ENCODE measurements at places on chromosomes 13 and 19.

GRCh38 chr13:61423915-61424314 lies 8.3 kb upstream of the PCDH20 start:
- DNase-seq, result no peak

GRCh38 chr19:44367024-44367423 lies 10.5 kb upstream of the ZNF112 start:
- no peak for DNase-seq

DNA sequence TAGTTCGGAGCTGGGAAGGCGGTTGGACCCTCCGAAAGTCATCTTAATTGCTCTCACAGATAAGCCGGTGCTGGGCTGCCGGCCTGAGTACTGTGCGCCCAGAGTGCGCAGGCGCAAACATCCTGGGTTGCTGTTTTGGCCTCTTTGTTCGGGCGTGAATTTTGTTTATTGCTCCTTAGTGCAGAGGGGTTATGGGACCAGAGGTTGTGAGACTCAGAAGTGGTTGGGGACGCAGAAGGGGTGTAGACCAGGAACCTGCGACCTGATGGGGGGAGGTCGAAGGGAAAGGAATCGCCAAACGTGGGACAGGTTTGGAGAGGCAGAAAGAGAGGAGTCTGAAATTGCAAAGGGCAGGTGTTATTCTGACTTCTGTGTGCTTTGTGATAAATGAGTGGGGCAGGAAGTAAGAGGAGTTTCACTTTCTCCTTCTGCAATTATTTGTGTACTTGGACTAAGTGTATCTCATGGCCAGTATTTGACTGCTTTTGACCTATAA lies 607 bp upstream of the ZNF566 start:
- peak; percentile 57 for DNase-seq

DNA sequence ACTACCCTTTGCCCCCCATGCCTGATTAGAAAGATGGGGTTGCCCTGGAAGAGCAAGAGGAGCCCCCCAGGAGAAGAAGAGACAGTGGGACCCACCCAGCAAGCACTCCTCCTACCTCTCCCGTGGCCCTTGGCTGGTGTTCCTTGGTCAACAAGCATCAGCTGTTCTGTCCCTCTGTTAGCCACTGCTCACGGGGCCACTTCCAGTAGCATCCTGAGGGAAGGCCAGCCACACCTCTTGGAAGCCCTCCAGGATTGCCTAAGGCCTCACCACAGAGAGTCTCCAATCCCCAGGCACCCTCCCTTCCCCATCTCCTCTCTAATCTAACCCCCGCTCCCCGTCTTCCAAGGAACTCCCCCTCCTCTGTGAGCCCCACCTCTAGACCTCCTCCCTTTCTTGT lies 15.1 kb upstream of the DPP9 start:
- no peak for DNase-seq

DNA sequence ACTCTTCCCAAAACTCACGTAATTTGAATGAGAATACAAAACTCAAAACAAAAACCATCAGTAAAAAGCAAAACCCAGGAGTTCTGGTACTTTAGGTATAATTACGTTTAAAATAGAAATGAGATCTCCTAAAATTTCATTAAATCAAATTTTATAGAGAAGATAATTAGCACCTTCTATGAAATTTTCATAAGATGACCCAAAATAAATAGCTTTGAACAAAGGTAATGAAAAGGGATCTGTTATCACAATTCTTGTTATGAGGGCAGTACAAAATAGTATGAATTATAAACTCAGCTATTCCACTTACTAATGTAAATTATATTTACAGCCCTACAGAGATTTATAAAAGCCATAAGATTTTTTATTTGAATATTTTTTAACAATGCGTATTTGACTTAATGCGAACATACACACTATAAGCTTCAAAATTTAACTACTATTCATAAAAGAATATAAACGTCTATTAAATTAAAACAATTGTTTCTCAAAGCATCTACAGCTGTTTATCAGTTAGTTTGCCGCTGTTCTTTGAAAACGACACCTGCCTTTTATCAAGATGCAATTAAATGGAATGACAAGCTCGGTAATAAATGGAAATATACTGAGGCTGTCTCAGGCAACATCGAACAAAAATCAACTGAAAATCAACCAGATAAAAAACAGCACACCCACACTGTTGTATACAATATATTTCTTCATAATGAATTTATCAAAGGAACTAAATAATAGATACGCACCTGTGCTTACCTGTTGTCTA lies 63.8 kb downstream of the KCNRG start:
- DNase-seq, result no peak

DNA sequence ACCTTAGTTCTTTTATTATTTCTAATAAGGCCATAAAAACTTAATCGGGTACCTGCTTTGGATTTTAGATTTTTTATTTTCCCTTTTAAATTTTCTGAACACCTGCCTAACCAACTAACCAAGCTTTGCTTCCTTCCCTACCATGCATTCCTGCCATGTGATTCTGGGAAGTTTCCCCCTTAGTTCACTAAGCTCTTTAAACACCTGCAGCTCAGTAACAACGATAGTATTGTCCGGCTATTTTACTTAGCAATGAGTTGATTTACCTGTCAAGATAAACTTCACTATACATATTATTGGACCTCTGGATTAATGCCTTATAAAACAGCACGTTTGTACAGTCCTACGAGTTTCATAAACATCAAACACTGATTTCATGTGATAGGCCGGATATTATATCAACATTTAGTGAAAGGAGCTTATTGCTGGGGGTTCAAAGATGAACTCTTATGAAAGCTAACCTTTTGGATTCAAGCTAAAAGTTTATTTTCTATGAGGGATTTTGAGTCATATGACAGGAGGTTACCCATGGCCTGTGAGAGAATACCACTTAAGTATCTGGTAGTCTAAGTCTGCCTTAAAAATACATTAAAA lies 81.0 kb upstream of the STARD13 start:
- no peak for DNase-seq

- no peak for DNase-seq
Measured at GRCh38 chr13:23356368-23356767, 77.1 kb downstream of the SACS start.

DNA sequence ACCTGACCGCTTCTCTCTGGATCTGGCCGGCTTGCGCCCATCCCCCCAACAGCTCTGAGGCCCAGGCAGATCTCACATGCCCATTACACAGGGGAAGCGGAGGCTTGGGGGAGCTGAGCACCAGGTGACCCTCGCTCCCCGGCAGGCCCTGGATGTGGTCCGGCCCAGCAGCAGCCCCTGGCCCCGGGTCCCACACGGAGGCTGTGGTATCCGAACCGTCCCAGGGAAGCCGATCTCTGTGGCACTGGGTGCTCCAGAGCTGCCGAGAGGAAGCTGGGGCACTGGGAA lies 27.7 kb downstream of the SBNO2 start:
- no peak for DNase-seq

DNA sequence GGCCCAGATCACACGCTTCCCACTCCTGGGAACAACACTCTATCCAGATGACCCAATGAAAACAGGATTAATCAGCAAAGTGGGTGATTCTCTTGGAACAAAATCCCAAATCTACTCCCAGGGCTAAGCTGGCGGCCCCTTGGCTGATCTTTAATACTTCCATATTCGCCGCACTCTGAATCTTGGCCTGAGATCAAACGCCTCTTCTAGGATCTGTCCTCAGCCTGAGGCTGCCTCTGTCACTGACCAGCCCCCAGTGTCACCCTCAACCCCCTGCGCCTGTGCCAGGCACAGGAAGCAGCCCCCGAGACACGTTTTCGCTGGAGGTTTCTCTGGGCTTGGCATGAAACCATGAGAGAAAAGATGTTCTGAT lies 2.4 kb upstream of the CTXN1 start:
- no peak for DNase-seq

GRCh38 chr19:56076498-56076897 lies 44.6 kb downstream of the ZNF787 start:
- DNase-seq, result peak; percentile 16

- no peak for DNase-seq
Measured at GRCh38 chr19:30696514-30696913, 324.3 kb downstream of the ZNF536 start.

DNA sequence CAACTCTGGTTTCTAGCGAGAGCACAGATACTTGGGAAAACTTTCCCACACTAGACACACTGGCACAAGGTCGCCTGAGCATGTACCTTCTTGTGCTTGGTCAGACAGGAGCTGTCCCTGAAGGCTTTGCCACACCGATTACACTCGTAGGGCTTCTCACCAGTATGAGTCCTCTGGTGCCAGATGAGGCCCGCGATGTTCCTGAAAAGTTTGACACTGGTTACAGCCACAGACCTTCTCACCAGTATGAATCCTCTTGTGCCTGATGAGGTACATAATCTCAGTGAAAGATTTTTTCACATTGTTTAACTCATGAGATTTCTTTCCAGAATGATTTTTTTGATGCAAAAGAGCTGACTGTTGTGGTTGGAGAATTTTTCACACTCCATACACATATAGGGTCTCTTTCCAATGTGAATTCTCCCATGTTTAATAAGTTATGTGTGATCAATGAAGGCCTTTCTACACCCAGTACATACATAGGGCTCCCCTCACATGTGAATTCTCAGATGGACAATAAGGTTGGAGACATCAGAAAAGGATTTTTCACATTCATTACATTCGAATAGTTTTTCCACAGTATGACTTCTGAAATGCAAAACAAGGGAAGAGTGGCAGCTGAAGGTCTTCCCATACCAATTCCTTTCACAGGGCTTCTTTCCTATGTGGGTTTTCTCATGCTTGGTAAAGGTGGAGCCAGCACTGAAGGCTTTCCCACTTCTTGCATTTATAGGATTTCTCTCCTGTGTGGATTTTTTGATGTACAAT lies 9.9 kb upstream of the ZSCAN18 start:
- no peak for DNase-seq

DNA sequence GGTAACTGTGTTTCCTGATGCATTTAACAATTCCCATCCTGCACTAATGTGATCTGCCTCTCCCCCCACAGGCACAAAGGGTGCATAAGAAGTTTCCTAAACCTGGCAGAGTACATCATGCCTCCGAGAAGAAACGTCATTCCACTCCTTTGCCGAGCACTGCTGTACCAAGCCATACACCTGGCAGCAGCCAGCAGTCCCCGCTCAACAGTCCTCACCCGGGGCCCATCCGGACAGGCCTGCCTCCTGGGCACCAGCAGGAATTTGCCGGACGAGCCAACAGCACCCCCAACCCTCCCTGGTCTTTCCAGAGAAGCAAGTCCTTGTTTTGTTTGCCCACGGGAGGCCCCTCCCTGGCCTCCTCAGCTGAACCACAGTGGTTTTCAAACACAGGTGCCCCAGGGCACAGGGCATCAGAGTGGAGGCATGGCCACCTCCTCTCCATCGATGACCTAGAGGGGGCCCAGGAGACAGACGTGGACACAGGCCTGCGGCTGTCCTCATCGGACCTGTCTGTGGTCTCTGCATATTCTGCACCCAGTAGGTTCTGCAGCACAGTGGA lies 58.3 kb downstream of the FAM124A start:
- no peak for DNase-seq

GRCh38 chr13:45468635-45469034 lies 3.9 kb downstream of the COG3 start:
- DNase-seq, result no peak

DNA sequence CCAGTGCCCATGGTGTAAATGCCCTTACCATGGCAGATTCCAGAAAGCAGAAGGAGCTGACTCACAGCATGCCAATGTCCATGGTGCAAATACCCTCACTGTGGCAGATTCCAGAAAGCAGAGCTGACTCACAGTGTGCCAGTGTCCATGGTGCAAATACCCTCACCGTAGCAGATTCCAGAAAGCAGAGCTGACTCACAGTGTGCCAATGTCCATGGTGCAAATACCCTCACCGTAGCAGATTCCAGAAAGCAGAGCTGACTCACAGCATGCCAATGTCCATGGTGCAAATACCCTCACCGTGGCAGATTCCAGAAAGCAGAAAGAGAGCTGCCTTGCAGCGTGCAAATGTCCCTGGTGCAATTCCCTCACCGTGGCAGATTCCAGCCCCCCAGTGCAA lies 163.8 kb upstream of the SOX1 start:
- DNase-seq, result no peak

GRCh38 chr19:35365303-35365702 lies 5.6 kb upstream of the GPR42 start:
- no peak for DNase-seq

GRCh38 chr19:40358773-40359172 lies 10.3 kb downstream of the PLD3 start:
- no peak for DNase-seq

DNA sequence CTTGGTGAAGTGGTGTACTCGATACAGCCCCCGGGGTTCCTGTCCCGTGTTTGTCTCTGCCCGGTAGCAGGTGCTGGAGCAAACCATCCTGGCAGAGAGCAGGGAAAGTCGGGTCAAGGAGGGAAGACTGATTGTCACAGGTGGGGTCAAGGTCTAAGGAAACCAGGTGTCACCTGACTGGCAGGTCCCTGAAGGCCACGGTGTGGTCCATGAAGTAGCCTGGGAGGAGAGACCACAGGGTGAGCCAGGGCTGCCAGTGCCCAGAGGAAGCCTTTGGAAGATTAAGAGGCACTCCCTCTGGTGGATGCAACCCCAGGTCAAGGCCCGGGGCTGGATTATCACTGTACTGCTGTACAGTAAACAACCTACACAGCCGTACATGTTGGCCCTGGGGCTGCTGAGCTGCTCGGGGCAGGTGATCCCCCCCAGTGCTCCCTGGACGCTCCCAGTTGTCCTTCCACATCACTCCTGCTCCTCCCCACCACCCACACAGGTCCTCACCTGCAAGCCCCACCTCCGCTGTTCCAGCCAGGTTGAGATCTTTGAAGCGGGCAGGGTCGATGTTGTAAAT lies 6.0 kb upstream of the CCER2 start:
- no peak for DNase-seq

GRCh38 chr13:55999709-56000108 lies 1141.0 kb upstream of the PRR20A start:
- no peak for DNase-seq

- peak; percentile 20 for DNase-seq
Measured at GRCh38 chr13:113489549-113490495, 689 bp downstream of the DCUN1D2 start.

GRCh38 chr19:21432590-21432989 lies 35.7 kb downstream of the ZNF493 start:
- no peak for DNase-seq

DNA sequence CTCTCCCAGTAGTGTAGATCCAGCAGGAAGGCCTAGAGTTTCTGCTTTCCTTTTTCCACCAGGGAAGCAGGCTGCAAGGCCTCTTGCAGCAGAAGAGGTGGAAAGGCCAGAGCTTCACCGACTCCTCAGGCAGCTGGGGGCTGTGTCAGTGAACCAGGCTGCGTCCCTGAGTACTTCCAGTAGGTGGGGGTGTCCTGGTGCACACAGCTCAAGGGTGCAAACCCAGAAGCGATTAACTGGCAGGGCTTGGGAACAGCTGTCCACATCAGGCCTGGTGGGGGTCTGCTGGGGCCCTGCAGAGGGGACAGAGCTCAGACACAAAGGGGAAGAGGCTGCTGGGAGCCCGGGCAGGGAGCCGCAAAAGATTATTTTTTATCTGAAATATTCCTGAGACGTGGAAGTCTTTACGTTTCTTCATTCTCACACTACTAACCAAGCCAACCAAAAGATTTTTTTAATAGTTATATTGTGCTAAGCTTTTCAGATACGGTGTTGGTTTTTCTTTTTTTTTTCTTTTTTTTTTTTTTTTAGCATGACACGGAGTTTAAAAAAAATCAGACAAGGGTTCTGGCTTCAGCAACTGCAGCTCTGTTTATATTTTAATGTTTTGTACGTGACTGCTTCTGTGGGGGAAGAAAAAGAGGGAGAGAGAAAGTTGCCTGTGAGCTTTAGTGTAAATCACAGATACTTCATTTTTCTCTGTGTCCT lies 11.0 kb downstream of the TSHZ3 start:
- no peak for DNase-seq

- DNase-seq, result no peak
Measured at GRCh38 chr19:46849610-46850009, 1.0 kb downstream of the AP2S1 start.

GRCh38 chr13:79500829-79501228 lies 19.9 kb downstream of the NDFIP2 start:
- DNase-seq, result no peak

Data from activated T-cell treated with anti-CD3 and anti-CD28 coated beads for 1 hour (primary cell).